NCI-H748 treated with DMSO at 0.1 percent for 48 hours (cell line): ENCODE measurements at places on chromosomes 3 and 15.

DNA sequence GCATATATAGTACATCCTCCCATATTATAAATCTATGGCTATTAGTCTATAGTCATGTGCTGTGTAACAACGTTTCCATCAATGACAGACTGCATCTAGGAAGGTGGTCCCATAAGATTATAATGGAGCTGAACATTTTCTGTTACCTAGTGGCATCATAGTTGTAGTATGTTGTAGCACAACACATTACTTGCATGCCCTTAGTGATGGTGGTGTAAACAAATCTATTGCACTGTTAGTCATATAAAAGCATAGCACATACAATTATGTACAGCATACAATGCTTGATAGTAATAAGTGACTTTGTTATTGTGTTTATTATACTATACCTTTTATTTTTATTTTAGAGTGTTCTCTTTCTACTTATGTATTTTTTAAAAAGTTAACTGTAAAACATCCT lies 37.4 kb upstream of the TNFSF10 start:
- DNase-seq: no peak

DNA sequence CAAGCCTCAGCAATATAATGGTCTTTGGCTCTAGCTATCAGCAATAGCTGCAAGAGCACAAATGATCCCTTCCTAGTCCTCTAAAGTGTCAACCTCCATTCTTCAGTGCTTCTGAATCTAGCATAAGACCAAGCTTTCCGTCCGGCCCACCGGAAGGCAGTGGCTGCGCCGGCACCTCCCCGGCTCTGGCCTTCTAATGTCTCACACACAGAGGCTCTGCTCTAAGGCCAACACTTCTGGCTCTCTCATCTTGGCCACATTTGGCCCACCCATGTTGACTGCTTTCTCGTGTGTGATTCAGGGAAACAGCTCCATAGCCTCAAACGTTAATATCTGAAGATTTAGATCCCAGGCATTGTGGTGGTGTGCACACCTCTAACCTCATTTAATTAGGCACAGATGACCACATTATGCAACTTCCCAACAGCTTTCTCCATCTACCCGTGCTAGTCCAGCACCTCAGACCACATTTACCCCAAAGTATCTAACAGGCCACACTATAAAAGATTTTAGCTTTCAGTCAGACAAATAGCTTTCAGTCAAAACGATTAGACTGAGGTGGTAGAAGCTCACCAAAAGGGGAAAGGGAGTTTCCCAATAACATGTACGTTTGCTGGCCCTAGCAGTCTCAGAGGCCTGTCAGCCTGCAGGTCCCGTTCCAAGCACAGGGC lies 19.3 kb downstream of the SLC51A start:
- no peak for DNase-seq

- DNase-seq: no peak
Measured at GRCh38 chr3:128313071-128313725, 153.5 kb downstream of the DNAJB8 start.

GRCh38 chr15:38424101-38424552 lies 29.8 kb upstream of the FAM98B start:
- no peak for DNase-seq

DNA sequence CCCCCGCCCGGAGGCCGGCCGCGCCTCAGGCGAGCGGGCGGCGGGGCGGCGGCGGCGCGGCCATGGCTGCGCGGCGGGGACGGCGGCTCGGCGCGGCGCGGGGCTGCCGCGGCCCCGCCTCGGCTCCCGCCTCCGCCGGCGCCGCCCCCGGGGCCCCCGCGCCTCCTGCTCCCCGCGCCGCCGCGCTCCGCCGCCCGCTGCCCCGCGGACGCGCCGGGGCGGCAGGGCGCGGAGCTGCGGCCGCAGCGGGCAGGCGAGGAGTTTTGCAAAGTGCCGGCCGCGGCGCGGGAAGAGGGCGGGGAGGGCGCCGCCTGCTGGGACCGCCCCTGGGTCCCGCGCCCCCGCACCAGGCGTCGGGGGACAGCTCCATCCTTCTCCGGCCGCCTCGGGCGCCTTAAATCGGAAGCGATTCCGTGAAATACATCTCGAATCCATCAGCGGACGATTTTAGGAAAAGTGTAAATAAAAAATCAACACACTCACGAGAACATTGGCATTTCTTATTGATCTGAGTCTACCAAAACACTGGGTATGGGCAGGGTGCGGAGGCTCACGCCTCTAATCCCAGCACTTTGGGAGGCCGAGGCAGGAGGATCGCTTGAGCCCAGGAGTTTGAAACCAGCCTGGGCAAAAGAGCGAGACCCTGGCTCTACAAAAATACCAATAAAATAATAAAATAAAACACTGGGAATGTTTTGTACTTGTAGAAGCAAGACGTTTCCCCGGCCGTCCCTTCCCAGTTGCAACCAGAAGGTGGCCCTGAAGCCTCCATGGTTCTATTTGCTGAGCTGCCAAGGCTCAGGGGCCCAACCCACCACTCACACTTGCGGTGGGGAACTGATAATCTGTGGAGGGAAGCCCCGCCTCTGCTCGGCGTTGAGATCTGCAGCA lies 136.9 kb downstream of the NUP210 start:
- no peak for DNase-seq

- no peak for DNase-seq
Measured at GRCh38 chr3:37162501-37163245, 11.7 kb downstream of the LRRFIP2 start.

DNA sequence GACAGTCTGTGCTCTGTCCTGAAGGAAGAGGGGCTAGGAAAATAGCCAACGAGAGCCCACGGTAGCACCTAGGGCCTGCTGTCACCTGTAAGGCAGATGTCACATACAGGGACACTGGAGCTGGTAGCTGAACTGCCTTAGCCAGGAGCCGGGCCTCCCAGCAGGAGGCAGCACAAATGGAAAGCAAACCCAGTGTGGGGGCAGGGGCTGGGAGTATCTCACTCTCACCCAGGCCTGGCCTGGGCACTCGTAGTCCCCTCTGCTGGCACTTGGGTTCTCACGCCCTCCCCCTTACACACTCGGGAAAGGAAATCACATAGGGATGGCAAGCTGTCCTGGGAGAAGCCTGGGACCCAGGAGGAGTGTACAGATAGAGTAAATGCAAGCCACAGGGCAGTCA lies 173.1 kb upstream of the CHRNA7 start:
- no peak for DNase-seq

- DNase-seq: no peak
Measured at GRCh38 chr3:89474333-89475130, 367.1 kb downstream of the EPHA3 start.

DNA sequence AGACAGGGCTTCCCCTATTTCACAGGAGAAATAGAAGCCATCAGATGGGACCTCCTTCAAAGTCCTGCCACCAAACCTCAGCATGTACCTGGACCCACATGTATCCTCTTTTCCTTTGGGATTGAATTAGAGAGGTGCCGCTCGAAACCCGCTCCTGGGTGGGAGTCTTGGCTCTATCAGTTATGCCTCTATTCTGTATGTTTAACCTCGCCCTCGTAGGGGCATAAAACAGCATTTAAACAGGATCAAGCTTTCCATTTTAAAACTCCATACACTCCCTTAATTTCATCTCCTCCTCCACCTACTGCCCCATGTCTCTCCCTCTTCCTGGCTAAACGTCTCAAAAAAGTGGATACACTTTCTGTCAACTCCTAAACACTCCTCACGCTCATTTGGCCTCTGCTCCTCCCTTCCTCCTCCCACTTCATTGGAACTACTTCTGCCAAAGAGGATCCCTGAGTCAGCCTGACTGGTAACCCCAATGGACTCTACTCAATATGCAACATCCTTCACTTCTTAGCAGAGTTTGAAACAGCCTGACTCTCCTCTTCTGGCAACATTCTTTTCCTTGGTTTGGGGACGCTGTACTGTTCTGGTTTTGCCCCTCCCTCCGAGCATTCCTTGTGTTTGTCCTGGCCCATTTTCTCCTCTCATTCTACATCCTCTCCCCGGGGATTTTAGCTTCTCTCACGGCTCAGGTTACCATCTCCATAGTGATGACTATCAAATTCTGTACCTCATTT lies 23.0 kb upstream of the MUC20 start:
- DNase-seq: no peak

DNA sequence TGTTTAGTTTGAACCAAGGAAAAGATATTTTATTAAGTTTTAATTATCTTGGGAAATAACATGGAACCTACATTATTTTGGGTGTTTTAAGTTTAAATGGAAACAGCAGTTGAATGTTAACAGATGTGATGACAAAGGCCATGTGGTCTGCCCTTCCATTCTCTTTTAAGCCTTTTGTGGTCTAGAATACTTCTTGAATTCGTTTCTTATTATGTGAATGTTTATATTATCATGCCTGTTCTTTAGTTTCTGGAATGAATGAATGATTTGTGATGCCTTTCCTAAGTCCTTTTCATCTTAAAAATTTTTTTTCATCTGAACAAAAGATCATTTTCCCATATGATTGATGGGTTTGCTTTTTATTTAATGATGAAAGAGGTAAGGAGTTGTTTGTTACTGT lies 44.6 kb downstream of the SNRK start:
- DNase-seq: no peak

DNA sequence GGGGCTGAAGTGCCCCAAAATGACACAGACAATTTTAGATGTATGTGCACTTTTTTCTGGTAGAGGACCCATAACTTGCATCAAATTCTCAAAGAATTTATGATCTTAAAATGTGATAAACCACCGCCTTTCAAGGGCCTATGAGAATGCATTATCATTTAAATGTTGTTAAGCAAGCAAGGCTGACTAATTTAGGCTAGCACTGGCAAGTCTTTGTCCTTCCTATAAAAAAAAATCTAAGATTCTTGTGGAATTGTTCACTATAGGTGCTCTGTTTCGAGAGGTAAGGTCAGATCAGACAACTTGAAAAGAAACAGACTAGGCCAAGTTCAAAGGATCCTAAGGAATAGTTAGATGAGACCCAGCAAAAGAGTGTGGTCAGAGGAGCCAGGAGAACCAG lies 128.9 kb upstream of the PHLDB2 start:
- no peak for DNase-seq

DNA sequence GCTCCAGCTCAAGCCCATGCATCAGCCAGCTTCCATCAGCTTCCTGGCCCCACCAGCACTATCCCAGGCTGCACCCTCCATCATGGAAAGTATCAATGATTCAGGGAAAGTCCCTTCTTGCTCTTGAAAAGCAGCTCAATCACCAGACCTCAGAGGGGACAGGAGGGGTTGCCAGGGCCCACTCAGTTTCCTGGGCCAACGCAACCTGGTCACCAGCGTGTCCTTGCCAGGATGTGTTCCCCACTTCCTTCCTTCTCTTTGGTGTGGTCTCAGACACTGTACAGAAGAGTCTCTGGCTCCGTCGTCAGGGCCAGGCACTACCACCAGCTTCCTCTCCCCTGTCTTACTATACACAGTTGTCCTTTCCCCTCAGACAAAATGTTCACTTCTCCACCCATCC lies 3.0 kb downstream of the HDC start:
- no peak for DNase-seq
